Epithelial cell of proximal tubule (primary cell): ENCODE measurements at places on chromosomes 11 and 22. TPM values are rescaled to one million over a fixed set of nuclear protein-coding genes. Genes with fewer than 3 reads are reported as not detected.

GRCh38 chr22:41110968-41111367, 18.6 kb downstream of the EP300 start:
- DNase-seq, result no peak

DNA sequence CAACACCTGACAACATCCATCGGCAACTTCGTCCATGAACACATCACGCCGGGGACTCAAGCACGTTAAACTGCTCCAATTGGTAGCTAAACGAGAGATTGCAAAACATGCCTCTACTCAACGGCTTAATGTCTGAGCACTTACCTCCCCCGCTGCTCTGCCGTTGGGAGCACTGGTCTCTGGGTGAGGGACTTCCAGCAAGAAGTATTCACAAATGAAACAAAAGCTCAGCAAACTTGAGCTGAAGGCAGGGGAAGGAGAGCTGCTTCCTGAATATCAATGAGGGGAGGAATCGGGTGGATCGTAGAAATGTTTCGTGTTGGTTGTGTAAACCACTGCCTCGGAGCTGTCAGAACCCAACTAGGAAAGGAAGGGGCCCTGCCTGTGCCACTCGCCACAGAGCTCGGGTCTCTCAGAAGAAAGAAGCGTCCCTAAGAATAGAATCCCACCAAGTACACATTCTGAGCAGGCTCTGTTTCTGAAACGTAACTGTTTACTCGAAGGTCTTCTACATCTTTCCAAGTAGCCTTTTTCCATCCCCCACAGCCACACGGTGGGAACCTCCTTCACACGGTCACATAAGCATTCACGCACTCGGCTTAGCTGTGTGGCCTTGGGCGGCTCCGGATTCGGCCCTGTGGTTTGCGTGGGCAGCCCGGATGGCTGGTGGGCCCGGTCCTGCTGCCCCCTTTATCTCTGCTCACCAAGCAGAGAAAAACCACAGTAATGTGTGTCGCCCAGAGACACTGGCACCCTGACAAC, at the start of gene MLC1:
MLC1 (minus strand) TSS at position 216 of the 762 bp plus-strand sequence. CDS start 524 bp downstream, outside the sequence.
- DNase-seq, result no peak

DNA sequence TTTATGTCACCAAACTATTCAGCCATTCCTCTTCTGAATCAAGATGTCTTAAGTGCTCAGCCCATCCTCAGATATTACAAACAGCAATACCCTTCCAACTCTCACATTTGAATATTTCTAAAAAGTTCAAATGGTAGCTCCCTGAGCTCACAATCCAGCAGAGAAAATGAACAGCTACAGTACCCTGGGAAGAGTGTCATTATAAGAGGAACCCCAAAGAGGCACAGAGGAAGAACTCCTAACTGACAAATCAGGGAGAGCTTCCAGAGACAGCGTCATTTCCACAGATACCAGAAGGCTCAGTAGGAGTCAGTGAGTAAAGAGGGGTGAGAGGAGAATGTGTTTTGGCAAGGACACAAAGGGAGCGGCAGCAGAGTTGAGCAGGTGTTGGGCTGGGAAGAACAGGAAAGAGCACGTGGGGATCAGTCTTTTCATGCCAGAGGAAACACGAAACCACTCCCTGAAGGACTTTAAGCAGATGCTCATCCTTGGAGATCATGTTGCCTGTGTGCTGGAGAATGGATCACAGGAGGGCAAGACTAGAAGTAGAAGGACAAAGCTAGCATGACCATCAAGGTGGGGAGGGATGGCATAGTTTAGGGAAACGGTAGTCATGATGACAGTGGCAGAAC, 4.3 kb downstream of the CLTCL1 start:
- DNase-seq, result no peak

Gene AAMDC
- 19.3 and 24.3 TPM in 2 replicates for total RNA-seq

DNA sequence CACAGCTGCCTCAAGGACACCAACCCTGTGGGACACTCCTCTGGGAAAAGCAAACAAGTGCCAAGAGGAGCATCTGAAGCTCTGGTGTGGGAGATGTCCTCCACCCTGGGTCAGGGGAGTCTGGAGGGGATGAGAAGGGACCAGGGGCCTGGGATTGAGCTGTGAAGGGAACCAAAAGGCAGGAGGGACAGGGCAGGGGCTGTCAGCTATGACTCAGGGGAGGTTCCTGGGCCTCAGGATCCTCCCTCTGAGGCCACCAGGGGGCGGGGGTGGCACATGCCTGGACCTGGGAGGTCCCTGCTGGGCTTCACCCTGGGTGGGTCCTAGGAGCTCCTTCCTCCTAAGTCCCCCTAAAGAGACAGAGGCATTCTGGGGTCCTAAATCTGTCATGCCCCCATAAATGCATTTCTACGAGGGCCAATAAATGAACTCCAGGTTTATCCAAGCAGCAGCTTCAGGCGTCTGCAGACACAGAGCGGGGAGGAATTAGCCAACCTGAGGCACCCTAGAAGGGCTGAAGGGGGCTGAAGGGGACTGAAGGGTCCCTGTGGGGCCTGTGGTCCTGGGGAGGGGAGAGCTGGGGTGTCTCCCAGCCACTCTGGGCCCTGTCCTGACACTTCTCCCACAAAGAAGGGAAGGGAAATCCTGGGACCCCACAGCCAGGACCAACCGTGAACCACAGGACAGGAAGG, 31.9 kb upstream of the IGLL5 start:
- no peak for DNase-seq

Gene AQP11
- total RNA-seq, result 0.58 and 1.0 TPM in 2 replicates

DNA sequence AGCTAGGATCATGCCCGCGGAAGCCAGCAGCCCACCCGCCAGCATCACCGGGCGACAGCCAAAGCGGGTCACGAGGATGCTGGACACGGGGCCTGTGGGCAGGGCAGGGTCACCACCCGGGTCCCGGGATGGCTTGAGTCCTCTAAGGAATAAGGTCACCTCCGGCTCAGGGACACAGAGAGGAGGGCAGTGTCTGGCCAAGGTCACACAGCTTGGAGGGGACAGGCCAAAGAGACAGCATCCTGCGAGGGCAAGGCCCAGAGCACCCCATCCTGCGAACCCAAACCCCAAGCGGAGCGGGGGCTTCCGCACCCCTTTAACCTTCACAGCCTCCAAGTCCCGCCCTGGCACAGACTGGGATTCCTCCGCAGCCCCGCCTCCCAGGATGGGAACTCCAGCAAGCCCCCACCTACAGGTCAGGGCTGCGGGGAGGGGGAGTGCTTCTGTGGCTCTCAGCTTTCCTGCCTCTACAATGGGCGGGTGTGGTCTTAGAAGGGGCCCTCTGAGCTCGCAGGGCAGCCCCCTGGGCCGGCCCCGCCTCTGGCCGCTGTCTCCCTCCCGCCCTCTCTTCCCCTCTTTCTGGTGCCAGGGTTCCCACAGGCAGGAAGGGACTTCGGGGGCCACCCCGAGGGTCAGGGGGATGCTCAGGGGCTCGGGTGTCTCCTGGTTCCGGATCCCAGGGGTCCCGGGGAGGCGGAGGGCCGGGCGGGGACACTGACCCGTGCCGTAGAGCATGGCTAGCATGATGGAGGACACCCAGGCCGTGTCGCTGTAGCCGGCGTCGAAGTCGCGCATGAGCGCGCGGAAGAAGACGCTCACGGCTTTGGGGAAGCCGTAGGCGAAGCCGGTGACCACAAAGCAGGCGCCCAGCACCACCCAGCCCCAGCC, 1.8 kb downstream of the SLC16A8 start:
- DNase-seq, result no peak

Gene CDC42BPG
- total RNA-seq, result 4.6 and 8.9 TPM in 2 replicates

DNA sequence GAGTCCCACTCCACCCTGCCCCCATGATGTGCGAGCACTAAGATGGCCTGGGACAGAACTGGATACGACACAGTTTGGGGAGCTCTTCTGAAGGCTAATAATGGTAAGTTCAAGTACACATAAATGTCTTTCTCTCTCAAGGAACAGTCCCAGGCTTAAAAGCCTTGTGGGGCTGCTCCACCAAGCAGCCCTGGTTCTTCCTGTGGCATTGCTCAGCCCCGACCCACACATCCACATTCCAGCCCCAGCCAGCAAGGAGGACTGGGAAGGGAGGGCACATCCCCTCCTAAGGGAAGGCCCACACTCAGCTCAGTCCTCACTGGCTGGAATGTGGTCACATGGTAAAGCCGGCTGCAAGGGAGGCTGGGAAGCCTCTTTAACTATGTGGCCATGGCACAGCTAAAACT, 13.3 kb upstream of the MB start:
- no peak for DNase-seq

GRCh38 chr11:62514151-62514550, 32.5 kb downstream of the AHNAK start:
- no peak for DNase-seq

DNA sequence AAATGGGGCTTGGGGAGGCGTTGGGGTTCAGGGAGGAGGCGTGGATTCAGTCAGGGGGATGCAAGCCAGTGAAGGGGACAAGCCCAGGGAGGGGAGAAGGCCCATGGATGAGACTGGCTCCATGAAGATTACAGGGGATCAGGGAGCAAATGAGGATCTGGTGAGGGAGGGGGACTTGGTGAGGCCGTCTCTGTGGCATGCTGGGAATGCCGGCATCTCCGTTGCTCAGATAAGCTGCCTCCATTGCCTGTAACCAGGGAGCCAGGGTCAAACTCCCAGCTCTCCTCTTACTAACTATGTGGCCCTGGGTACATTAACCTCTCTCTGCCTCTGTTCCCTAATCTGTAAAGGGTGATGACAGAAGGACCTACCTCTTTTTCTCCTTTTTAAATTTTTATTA, 38.7 kb downstream of the TPBGL start:
- no peak for DNase-seq

Gene EIF3F
- 306 and 357 TPM in 2 replicates for total RNA-seq

- DNase-seq, result no peak
These were observed 3.9 kb downstream of the CNIH2 start for GRCh38 chr11:66281776-66282467.

- no peak for DNase-seq
These were observed 12.2 kb upstream of the CDC42BPG start for GRCh38 chr11:64856382-64857227.

Gene RASSF10
- total RNA-seq, result 1.6 and 3.0 TPM in 2 replicates

GRCh38 chr22:32395107-32395506, 16.9 kb downstream of the RTCB start:
- no peak for DNase-seq

Gene TUBGCP6
- total RNA-seq, result 19.8 and 26.1 TPM in 2 replicates

Gene PTGDR2
- total RNA-seq, result 0.29 TPM in 1 of 2 replicates, not detected in the other

GRCh38 chr11:62439785-62440602, 21.2 kb downstream of the SCGB1A1 start:
- no peak for DNase-seq

- DNase-seq, result no peak
These were observed 23.8 kb downstream of the LRRC10B start for GRCh38 chr11:61532134-61533038.

Gene POU2AF2
- not detected in 2 replicates for total RNA-seq

GRCh38 chr11:72294616-72295395, 50.8 kb upstream of the PHOX2A start:
- DNase-seq, result no peak

Gene SHANK3
- total RNA-seq, result 1.4 and 3.6 TPM in 2 replicates

- no peak for DNase-seq
These were observed 35.7 kb downstream of the TRIM29 start for GRCh38 chr11:120102050-120102863.

DNA sequence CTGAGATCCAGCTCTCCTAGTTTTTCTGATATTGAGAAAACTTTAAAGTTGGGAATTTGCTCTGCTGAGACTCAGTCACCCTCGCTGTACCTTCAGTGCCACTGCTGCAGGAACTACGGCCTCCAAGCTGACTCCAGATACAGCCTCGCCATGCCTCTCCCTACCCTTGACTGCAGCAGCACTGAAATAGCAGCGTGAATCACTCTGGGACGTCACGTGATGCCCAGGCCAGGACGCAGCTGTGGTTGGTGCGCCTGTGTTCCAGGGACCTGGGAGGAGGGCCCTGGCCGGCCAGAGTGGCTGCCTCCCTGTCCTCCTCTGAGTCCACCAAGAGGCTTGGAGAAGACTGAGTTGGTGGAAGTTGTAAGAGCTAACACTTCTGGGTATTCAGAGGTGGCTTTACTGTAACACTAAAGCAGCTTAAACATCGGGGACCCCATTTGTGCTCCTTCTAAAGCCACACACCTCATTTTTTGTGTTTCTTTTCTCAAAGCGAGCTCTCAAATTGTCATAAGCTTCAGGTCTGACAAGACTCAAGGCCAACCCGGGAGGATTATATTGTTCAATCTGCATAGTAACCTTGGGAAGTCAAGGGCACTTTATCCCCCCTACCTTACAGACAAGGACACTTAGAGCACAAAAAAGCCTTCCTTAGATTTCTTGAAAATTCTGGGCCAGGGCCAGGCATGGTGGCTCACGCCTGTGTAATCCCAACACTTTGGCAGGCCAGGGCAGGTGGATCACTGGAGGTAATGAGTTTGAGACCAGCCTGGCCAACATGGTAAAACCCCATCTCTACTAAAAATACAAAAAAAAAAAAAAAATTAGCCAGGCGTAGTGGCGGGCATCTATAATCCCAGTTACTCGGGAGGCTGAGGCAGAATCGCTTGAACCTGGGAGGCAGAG, 4.2 kb upstream of the STIP1 start:
- DNase-seq, result no peak

DNA sequence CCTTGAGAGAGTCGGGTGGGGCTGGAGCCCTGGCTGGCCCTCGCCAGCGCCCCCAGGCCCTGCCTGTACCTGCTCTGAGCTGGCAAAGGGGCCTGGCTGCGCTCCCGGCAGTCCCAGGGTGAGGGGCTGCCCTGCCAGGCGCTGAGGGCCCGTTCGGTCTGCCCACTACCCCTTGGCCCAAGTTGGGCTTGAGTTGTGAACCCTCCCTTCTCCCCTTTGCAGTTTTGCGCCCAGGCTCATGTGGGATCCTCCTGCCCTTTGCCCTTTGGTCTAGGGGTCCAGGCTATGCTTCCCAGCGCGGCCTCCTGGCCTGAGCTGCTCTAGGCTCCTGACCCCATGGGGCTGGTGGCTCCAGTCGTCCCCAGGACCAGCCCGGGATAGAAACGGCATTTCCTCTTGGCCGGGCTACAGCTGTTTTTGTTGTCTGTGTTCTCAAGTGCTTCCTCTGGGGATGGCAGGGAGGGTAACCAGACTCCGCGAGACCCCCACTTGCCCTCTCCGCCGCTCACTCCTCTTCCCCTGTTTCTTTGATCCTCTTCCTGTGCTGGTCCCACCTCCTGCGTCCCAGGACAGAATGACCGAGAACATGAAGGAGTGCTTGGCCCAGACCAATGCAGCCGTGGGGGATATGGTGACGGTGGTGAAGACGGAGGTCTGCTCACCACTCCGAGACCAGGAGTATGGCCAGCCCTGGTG, 34.9 kb downstream of the PRDM11 start:
- DNase-seq, result no peak

GRCh38 chr11:123173040-123173855, 21.8 kb downstream of the CLMP start:
- DNase-seq, result no peak

GRCh38 chr22:21917181-21917958, 35.3 kb downstream of the PPM1F start:
- DNase-seq, result no peak

Gene TYR
- total RNA-seq, result not detected in 2 replicates
